ENCODE measurements at places on chromosomes 3 and 15. TPM values are rescaled to one million over a fixed set of nuclear protein-coding genes. Genes with fewer than 3 reads are reported as not detected.

The UPK1B gene
- not detected for total RNA-seq

The SLC24A5 gene
- not detected for total RNA-seq

The C3orf20 gene
- total RNA-seq = under 0.01 TPM

The ACTC1 gene
- not detected for total RNA-seq

The MAP6D1 gene
- total RNA-seq = 0.69 TPM

The IGSF10 gene
- total RNA-seq = not detected

The MCF2L2 gene
- 0.09 TPM for total RNA-seq

The ZNF774 gene
- 1.2 TPM for total RNA-seq

Measured in dermis lymphatic vessel endothelial cell (primary cell).